ENCODE measurements at places on chromosomes 1 and 21. TPM values are rescaled to one million over a fixed set of nuclear protein-coding genes. Genes with fewer than 3 reads are reported as not detected.

- no peak for DNase-seq
Measured at GRCh38 chr1:64967381-64967780, 1.0 kb upstream of the JAK1 start.

DNA sequence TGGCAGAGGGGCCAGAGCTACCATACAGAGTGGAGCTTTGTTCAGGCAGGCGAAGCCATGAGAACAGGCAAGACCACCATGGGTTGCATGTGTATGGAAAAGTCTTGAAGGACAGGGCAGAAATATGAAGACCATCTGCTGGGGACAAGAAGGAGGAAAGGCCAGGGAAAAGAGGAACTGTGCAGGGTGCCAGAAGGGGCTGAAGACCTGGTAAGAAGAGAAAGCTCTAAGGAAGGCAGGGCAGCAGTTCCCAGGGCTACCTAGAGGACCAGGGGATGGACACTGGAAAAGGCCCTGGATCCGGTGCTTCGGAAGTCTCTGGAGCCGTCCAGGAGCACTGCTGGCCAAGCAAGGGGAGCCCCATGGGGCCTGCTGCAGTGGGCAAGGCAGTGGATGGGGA is 43.4 kb downstream of the PKP1 start:
- DNase-seq, result no peak

Gene LHX8
- not detected for total RNA-seq

- DNase-seq, result no peak
Measured at GRCh38 chr1:111272081-111272480, 18.6 kb upstream of the CHIA start.

Gene ASTN1
- under 0.01 TPM for total RNA-seq

Gene PTGFR
- total RNA-seq, result 0.26 TPM

DNA sequence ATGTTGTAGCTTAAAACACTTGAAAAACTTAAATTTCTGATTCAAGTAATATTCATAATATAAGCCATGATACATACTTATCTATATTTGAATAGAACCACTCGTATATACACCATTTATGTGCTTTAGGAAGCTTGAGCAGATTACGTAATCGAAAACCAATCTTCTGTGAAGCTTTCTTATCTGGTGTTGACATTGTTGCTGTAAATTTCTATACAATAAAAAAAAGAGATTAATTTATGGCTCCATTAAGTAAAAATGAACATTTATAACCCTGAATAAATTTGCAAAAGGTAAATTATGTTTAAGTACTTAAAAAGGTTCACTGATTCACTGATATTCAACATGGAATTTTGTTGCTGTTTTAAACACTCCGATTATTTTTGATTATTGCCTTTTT is 21.4 kb downstream of the LIN9 start:
- no peak for DNase-seq

- DNase-seq, result peak; percentile 97
Measured at GRCh38 chr1:40711465-40712404, 20.2 kb downstream of the NFYC start.

Gene DAB1
- total RNA-seq, result 0.13 TPM

- DNase-seq, result peak; percentile 84
Measured at GRCh38 chr1:156709757-156710489, 4.5 kb upstream of the CRABP2 start.

DNA sequence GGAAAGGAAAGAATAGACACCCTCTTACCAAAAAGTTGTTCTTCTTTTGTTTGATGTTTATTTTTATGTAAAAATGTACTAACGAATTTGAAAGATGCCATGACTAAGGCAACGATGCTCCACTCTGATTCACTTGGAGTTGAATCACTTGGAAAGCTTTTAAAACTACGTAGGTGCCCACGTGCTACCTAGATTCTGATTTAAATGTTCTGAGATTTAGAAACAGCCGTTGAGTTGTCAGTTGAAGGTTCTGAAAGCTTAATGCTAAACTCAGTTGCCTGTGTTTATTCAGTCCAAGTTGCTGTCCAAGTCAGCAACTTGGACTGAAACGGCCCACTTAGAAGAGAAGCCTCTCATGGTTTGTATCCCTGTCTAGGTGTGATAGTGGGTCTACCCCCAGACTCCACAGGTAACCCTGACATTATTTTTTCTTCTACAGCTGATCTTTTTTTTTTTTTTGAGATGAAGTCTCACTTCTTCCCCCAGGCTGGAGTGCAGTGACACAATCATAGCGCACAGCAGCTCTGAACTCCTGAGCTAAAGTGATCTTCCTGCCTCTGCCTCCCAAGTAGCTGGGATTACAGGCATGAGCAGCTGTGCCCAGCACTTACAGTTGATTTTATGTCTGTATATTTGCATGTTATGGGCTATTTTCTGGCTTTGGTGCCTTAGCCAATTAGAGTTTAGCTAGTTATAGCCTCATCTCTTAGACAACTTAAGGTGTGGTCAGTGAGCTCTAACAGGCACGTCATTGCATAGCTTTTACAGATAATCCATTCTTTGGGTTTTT is 1.4 kb upstream of the VAMP4 start:
- DNase-seq, result peak; percentile 92

DNA sequence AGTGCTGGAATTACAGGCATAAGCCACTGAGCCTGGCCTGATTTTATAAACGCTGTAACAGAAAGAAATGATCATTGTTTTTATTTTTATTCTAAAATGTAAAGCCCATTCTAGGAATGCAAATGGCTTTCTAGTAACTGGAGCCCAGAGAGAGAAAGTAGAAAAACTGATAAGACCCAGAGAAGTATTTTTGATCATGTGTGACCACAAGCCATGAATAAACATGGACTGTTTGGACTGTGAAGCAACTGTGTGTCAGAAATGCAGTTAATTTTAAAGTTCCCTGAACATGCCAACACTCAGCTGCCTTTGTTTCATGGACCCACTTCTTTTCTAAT is 39.7 kb downstream of the EIF2B3 start:
- DNase-seq, result no peak

DNA sequence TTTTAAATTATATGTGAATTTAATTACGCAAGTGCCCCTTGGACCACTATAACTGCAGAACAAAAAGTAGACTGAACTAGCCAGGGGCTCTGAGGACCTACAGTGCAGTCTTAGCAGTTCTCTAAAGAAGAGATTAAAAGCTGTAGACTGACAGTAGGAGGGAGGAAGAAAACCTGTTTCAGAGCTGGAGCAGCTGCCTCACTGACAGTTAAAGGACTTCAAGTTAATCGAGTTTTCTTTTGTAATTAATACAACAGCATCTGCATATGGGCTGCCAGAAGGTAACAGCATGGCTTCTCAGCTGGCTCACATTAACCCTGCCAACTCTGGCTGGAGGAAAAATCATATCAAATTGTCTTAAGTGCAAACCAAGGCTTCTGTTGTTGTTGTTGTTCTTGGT is 19.9 kb downstream of the DSTYK start:
- DNase-seq, result no peak

Gene TNFAIP8L2
- not detected for total RNA-seq

GRCh38 chr1:234458352-234459017 is 20.5 kb downstream of the TARBP1 start:
- peak; percentile 46 for DNase-seq

DNA sequence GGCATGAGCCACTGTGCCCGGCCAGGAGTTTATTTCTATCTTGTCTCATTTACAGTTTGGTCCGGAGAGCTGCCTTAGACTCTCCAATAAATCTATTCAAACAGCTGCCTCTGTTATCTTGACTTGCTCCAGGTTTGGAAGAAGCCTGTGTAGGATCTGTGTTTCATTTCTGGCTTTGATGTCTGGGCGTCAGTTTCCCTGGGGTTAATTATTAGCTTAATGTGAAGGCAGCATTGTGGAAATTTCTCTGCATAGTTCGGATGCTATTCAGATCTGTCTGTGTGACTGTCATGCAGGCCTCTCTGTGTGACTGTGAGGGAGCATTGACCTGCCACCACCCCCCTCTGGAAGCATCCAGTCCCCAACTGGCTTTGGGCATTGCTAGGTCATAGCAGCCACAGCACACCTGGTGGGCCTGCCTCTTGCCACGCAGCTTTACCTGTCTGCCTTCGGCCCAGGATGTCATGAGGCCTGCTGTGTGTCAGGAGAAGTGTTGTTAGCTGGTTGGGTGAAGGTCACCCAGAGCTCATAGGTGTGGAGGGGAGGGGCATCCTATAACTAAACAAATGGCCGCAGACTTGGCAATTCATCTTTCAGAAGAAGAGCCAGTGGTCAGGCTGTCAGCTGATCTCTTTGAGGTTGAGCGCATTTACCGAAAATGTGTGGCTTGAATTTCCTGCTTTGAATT is 9.8 kb downstream of the IFNGR2 start:
- DNase-seq, result no peak

DNA sequence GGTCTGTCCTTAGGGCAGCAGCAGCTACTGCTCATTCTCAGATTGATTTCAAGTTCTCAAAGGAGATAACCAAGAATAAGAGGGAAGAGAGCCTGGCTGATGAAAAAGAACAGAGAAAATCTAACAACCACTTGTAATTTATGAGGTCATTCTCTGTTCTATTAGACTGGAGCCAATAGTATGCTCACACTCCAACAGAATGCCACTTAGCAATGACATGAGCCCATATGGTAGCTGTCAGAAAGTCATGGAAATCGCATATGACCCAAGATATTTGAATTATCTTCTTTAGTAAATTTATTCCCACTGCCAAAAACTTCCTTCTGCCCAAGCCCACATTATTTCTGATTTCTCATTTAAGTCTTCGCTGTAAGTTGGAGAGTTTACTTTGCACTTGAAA is 53.7 kb upstream of the PLA2G4A start:
- DNase-seq, result no peak

Gene AADACL4
- total RNA-seq, result not detected

Gene ZC3H12A
- 24.2 TPM for total RNA-seq

DNA sequence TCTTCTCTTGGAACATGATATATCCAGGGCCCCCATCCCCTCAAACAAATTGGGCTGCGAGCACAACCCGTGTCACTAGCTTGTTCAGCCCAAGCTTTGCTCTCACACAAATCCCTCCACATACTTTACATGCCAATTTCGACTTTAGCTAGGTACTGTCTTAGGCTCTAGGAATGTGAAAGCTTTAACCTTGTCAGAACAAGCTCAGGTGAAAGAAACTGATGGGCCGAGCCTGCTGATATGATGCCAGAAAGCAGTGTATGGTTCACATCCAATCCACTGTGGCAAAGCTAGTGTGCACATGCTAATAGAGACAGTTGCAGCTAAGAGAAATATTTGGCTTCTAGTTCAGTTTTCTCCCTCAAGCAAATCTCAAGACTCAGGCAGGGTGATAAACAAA is 79.5 kb downstream of the TNFSF18 start:
- DNase-seq, result peak; percentile 93

DNA sequence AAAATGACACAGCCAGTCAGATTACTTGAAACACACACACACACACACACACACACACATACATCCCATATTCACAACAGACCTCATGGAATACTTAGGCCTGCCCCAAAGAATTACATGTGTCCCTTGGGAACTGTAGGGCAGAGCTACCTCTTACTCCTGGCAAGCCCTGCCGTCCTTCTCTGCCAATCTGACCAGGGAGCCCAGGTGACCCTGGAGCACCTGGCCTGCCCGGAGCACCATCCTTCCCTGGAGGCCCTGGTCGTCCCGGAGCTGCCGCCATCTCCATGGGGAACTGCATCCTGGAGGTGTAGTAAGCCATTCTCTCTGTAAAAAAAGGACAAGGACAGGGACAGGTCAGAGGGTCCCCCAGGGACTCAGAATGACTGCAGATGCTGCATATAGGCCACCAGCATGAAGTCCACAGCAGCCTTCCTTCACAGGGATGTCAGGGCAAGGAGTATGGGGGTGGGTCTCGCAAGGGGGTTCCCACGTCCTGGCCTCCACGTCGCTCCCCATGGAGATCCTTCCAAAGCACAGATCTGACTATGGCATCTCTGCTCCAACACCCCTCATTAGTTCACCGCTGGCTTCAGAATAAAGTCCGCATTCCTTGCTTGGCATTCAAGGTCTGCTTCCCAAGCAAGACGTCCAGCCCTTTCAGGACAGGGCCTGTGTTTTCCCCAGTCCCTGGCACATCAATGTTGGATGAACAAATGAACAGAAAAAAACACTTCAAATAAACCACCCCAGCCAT is 9.2 kb upstream of the PEF1 start:
- DNase-seq, result no peak

Gene ZNF593
- 66.9 TPM for total RNA-seq

Gene IPP
- 9.7 TPM for total RNA-seq

Measured in bronchial epithelial cell (primary cell).